Psoas muscle (tissue), 8 donors: ENCODE measurements at places on chromosomes 5 and 9.
A peak's percentile ranks its signal among the peaks of the same experiment; 100 is the strongest.

GRCh38 chr5:130966990-130967525 is 198.0 kb downstream of the HINT1 start:
- no peak for DNase-seq

DNA sequence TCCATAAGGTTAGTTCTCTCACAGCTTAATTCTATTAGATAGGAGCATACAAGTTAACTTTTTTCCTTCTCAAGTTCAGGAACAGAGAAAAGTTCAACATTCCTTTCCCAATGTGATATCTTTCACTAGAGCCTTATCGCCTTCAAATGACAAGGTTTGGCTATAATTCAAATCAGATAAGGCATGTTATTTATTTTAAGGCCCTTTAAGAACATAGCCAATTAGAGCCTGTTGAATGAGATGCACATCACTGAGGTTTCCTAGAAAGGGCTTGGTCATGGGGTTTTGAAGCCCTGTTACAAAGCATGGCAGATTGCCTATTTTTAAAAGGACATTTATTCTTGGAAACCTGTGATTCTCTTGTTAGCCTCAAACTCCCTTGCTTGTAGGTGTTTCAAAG is 123.4 kb downstream of the BASP1 start:
- DNase-seq, result no peak

GRCh38 chr5:174693697-174694385 is 30.5 kb upstream of the MSX2 start:
- DNase-seq, result no peak

- DNase-seq, result peak; percentile 85
These were observed 3.5 kb upstream of the ZNF366 start for GRCh38 chr5:72510610-72511181.

DNA sequence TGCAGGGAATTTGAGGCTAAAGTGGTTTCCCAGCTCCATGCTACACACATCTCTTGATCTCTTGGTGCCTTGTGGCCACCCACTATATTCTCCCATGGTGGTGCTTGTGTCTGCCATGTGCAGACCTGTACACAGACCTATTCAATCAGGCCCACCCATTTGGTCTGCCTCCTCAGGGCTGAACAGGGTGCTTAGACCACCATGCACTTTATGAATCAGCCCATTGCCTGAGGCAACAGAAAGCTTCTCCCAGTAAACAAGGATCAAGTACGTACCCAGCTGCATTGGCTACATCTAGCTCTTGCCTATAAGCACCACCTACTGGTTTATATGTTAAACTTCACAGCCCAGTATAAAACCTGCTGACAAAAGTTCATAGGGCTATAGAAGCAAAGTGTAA is 664.3 kb upstream of the EDIL3 start:
- DNase-seq, result no peak

GRCh38 chr5:35117967-35118366 is 70.2 kb upstream of the AGXT2 start:
- DNase-seq, result no peak

DNA sequence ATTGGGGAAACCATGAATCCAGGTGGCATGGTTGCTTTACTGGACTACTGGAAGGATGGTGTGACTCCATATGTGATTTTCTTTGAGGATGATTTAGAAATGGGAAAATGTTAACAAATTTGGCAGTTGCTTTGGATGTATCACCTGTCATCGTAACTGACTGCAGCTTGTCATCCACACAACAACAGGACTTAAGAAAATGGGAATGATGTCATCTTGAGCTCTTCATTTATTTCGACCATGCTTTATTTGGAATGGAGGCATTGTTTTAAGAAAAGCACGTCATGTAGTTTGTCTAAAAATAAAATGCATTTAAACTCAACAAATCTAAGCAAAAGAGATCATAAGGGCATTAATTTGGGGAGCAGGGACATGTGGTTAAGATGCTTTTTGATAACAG is 265.0 kb downstream of the GOLPH3 start:
- DNase-seq, result no peak

DNA sequence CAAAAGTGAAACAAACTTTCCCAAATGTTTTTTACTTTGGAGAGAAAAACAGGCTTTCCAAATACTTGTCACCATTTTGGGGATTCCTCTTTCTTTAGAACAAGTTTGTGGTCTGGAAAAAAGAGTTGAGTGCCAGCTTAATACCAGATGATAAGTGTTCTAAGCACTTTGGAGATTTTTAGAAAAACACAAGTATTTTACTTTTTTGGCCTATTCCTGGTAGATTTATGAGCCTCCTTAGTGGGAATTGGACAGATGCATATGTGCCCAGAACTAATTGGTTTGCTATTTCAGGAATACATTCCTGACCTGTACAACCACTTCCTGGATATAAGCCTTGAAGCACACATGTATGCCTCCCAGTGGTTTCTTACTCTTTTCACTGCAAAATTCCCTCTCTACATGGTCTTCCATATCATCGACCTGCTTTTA is 40.5 kb downstream of the GPR21 start:
- DNase-seq, result no peak

GRCh38 chr5:79729679-79730078 is 40.0 kb downstream of the CMYA5 start:
- DNase-seq, result no peak

GRCh38 chr5:61701877-61702602 is 370.0 kb downstream of the ZSWIM6 start:
- no peak for DNase-seq

- DNase-seq, result no peak
These were observed 28.6 kb upstream of the CEP78 start for GRCh38 chr9:78207319-78207718.

- no peak for DNase-seq
These were observed 324.9 kb downstream of the CTNND2 start for GRCh38 chr5:11579351-11579750.

- DNase-seq, result no peak
These were observed 245.6 kb upstream of the DAB2 start for GRCh38 chr5:39670391-39670790.

- DNase-seq, result no peak
These were observed 216.1 kb downstream of the PAPPA start for GRCh38 chr9:116369706-116370105.

DNA sequence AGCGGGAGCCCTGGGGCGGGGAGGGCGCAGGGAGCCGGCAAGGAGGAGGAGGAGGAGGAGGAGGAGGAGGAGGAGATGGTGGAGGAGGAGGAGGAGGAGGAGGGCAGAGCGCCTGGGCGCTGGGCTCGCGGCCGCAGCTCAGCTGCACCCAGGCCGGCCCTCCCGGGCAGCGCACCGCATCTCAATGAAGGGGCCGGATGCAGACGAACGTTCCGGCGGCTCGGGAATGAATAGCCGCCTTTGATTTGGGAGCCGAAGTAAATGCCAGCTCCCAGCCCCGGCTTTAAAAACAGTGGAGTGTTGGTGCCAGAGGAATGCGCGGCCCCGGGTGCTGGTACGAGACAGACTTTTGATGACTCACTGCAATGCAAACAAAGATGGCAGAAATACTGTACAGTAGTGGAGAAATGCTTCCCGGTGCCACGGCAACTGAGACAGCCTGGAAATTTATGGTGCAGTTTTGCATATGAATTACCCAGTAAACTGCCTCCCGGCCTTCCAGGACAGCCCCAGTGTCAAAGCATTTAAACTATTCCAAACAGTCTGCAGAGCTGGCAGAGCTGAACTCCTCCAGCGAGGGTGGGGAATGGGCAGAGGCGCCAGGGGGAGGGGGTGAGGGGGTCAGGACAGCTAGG is 43.1 kb downstream of the NACC2 start:
- DNase-seq, result no peak

- no peak for DNase-seq
These were observed 66.5 kb downstream of the SEMA5A start for GRCh38 chr5:9479361-9479760.

DNA sequence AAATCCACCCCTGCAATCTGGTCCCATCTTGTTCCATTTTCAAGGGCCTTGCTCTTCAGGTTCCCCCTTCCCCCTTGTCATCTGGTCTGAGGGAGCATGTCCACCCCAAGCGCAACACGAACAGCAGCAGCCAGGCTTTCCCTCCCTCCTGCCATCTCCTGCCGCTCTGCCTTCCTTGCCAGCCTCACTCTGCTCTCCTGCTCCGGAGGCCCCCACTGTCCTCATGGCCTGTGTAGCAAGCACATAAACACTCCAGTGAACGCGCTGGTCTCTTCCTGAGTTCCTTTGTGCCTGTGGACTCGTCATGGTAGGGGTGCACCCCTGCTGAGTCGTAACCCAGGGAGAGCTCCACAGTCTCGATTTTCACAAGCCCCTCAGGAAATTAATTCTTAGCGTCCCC is 29.9 kb downstream of the TENT4A start:
- no peak for DNase-seq

GRCh38 chr5:68290260-68290674 is 74.7 kb downstream of the PIK3R1 start:
- no peak for DNase-seq

DNA sequence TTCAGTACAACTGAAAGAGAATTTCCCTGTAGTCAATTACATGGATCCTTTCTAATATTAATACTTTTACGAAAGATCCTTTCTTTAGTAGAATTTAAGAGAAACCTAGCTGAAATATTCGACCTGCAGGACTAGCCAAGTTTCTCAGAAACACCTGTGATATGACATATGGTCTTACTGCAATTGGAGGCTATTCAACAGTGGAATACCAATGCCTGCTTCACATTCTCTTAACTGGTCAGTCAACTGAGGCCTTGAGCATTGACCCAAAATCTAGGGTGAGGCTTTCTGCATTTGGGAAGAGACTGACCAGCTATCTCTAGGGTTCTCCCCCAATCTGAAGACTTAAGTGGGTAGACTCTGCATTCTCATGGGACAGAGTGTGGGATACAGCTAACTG is 12.3 kb downstream of the UBE2QL1 start:
- DNase-seq, result no peak

DNA sequence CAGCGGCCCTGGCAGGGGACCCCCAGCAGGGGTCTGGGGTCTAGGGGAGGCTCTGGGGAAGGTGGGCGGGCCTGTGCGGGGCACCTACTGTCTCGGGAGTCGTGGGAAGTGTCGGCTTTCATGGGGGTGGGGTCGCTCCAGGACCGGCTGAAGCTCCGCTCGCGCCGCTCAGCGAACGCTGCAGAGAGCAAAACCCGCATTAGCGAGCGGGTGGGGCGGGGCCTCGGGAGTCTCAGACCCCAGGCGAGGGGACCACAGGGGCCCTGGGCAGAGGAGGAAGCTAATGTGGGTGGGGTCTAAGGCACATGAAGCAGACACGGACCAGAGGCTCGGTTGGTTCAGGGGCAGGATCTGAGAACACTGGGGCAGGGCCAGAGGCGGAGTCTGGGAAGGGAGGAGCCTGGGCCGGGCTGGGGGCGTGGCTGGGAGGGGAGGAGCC is 5.5 kb downstream of the NSMF start:
- peak; percentile 73 for DNase-seq

DNA sequence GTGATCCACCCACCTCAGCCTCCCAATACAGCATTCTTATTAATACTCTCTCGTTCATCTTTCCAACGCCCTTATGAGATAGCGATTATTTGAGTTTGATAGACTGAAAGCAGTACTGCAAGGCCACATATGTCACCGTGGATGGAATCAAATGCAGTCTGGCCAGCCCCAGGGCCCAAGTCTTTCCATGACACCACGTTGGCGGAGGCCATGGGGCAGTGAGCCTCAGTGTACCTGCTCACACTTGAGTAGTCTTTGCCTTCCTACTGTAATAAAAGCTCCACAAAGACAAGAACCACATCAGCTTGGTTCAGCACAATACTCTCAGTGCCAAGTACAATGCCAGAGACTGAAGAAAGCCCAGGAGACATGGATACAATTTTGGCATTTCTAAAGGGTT is 88.5 kb downstream of the TTLL11 start:
- DNase-seq, result no peak

- DNase-seq, result no peak
These were observed at the start of gene PCAT7 for GRCh38 chr9:94554439-94555331. Gene PCAT7, plus strand, starts transcription at chr9:94555083.

DNA sequence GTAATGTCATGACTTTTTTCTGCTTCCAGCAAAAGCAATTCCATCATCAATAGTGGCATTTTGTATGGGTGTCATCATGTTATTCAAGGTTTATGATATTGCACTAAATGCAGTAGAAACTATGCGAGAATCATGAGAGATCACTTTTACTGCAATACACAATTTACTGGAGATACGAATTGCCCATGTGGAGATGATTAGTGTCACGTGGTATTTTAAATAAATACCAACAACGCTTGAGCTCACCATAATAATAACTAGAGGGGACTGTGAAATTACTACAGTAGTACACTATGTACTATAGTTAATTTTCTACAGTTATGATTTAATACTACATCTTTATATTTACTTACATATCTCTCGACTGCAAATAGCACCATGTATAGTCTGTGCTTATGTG is 49.7 kb downstream of the FAM174A start:
- DNase-seq, result no peak

DNA sequence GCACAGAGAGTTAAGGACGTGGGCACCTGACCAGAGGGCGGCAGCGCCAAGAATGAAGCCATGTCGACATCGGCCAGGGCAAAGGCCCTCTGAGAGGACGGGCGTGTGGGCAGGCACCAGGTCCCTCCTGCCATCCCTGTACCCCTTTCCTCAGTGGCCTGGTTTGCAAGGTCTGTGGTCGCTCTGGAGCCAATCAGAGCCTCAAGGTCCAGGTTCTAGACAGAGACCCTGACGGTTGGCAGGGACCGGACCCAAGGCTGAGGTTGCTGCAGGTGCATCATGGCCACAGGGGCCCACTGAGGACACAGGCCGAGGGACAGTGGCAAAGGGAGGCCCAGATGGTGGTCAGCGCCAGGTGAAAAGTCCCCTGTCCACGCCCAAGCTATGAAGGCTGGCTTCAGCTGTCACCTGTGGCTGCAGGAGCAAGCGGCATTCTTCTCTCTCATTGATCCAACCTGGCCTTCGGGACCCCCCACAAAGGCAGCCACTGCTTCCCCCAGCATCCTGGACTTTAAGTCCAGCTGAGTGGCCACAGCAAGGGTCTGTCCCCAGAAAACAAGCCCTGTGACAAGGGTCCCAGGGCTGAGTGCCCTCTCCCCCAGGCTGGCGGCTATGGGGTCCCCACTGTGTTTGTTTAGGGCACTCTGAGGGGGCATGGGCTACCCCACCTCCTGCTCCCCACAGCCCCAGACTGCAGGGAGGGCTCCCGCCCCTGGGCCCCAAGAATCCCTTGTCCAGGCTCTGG is 48.9 kb downstream of the VAV2 start:
- peak; percentile 44 for DNase-seq

GRCh38 chr5:139710319-139711066 is 62.3 kb downstream of the CXXC5 start:
- peak; percentile 44 for DNase-seq

GRCh38 chr9:115939065-115939765 is 214.4 kb upstream of the PAPPA start:
- no peak for DNase-seq

- DNase-seq, result no peak
These were observed 42.7 kb downstream of the NDUFS4 start for GRCh38 chr5:53603009-53603687.

- no peak for DNase-seq
These were observed 17.4 kb downstream of the C5orf15 start for GRCh38 chr5:133950821-133951612.

GRCh38 chr5:133015466-133015865 is 10.9 kb downstream of the ZCCHC10 start:
- DNase-seq, result no peak
